ENCODE measurements at places on chromosomes 5 and 9. TPM values are rescaled to one million over a fixed set of nuclear protein-coding genes. Genes with fewer than 3 reads are reported as not detected.

Gene GABRA1
- not detected for polyA plus RNA-seq

Gene PRRX2
- not detected for polyA plus RNA-seq

Gene TLE1
- 241 TPM for polyA plus RNA-seq

Gene MTREX
- polyA plus RNA-seq = 32.8 TPM

Gene LOX
- not detected for polyA plus RNA-seq

Gene SLC1A3
- polyA plus RNA-seq = not detected

Gene SH3RF2
- polyA plus RNA-seq = not detected

DNA sequence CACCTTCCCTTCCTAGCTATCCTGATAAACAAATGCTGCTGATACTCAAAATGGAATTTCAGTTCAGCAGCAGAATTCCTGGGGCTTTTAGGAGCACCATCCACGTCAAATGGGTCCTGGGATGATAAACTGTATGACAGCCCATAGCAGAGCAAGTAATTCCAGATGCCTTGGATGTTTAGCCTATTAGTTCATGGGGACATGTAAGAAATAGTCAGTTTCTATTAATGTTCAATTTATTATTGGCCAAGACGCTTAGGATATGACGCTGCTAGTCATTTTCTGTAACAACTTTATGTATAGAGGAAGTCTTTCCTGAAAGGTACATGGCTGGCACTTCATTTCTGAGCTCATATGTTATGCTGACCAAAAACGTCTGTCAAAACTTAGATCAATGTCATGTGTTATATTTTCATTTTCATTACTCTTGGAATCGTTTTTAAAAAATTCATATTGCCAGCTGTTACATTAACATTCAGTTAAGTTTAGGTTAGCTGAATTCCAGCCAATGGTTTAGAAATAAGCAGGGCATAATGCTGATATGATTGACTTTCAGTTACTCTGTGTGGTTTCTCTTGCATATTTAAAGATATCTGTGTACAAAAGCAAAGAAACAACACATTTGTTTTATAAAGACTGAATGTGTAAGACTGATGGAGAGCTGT is 243.8 kb downstream of the CSNK1G3 start:
- H3K36me3 ChIP-seq = no peaks in the 10 kb centered on the region
- H3K27me3 ChIP-seq = no peaks in the 10 kb centered on the region
- H3K27ac ChIP-seq = no peak overlapping the region
- H3K4me1 ChIP-seq = no peaks in the 10 kb centered on the region

- H3K27ac ChIP-seq = no peak overlapping the region
- H3K36me3 ChIP-seq = no peaks in the 10 kb centered on the region
- H3K4me3 ChIP-seq = no peak overlapping the region
- peaks cover 15% of the 10 kb centered on the region for H3K27me3 ChIP-seq
- H3K4me1 ChIP-seq = peaks cover 4% of the 10 kb centered on the region
Observed at GRCh38 chr5:149578896-149579295, 2.4 kb upstream of the ARHGEF37 start.

- no peaks in the 10 kb centered on the region for H3K4me1 ChIP-seq
- H3K4me3 ChIP-seq = no peak overlapping the region
- no peak for DNase-seq
- H3K36me3 ChIP-seq = no peaks in the 10 kb centered on the region
Observed at GRCh38 chr9:73548201-73548600, 396.5 kb downstream of the ANXA1 start.

DNA sequence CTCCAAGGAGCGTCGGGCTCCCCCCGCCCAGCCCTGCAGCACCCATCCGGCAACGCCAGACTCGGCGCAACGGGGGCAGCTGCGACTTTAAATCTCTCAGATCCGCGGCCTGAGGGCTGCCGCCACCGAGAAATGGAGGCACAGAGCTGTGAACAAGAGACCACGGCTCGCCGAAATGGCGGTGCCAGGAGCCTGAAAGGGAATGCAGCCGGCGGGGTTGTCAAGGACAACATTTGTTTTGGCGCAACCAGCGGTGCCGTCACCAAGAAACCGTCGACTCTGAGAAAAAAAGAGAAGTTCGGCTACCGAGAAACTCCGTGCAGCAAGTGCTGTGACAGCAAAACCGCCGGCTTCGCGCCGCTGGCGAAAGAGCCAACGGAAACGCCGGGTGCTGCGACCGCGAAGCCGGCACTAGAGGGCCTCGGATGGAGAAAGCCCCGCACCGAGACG is 2.1 kb upstream of the ANXA2R start:
- DNase-seq = peak; percentile 94
- peak overlapping the region; percentile 99 for H3K4me3 ChIP-seq
- H3K27me3 ChIP-seq = no peaks in the 10 kb centered on the region
- peaks cover 37% of the 10 kb centered on the region for H3K4me1 ChIP-seq
- H3K36me3 ChIP-seq = no peaks in the 10 kb centered on the region

DNA sequence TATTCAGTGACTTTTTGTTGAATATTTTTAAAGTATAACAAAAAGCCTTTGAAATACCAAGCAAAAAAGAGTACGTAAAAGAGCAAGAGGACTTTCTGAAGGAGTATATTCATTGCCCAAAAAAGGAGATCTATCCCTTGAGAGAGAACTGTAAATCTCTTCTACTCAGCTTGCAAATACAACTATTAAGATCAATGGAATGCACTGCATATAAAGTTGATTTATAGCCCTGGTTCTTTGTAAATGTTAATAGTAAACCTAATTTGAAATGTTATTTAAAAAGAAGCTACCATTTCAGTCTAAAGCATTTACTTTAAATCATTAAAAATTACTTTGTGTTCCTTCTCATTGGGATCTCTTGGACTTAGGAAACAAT is 168.1 kb downstream of the PDE4D start:
- no peak for DNase-seq
- no peak overlapping the region for H3K27ac ChIP-seq
- no peaks in the 10 kb centered on the region for H3K27me3 ChIP-seq
- H3K36me3 ChIP-seq = no peaks in the 10 kb centered on the region
- H3K4me1 ChIP-seq = peaks cover 7% of the 10 kb centered on the region

GRCh38 chr9:99488131-99489059 is 266.3 kb downstream of the SEC61B start:
- DNase-seq = no peak
- no peaks in the 10 kb centered on the region for H3K36me3 ChIP-seq
- H3K4me1 ChIP-seq = peaks cover 11% of the 10 kb centered on the region

GRCh38 chr9:83930881-83931280 is 9.6 kb upstream of the KIF27 start:
- peaks cover 13% of the 10 kb centered on the region for H3K27me3 ChIP-seq
- H3K27ac ChIP-seq = no peak overlapping the region
- DNase-seq = no peak
- H3K4me3 ChIP-seq = no peak overlapping the region
- no peaks in the 10 kb centered on the region for H3K4me1 ChIP-seq

DNA sequence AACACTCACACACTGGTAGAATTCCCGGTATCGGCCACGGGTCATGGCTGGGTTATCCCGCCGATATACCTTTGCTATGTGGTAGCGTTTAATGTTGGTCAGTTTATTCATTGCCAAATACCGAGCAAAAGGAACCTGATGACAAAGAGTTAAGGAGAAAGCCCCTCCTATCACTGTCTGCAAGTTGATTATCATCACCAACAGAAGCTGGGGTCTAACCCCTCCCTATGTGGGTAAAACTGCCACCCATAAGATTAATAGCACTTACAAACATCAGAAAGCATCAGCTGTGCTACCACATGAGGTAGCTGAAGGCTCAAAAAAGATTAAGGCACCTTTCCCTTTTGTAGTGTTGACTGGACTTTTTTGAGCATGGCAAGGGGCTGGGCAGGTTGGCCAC is 5.6 kb upstream of the DND1 start:
- H3K27ac ChIP-seq = peak overlapping the region; percentile 49
- H3K4me3 ChIP-seq = no peak overlapping the region
- DNase-seq = no peak
- no peaks in the 10 kb centered on the region for H3K27me3 ChIP-seq

DNA sequence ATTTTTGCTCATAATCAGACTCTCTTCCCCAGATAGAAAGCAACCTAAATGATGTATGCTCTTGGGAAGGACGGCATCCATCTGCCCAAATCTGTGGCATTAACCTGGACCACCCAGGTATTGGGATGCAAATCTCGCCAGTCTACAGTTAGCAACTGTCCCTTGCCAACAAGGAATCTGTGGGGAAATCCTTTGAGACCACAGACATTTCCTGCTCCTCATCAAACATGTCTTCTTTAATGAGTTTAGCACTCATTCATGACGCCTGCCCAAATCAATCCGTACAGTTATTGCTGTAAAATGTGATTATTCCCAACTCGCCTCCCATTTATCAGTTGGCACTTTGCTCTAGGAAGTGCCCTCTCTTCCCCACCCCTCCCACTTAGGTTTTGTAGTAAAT is 7.8 kb downstream of the ROR2 start:
- H3K27ac ChIP-seq = no peak overlapping the region
- no peak overlapping the region for H3K4me3 ChIP-seq
- no peaks in the 10 kb centered on the region for H3K4me1 ChIP-seq
- no peaks in the 10 kb centered on the region for H3K36me3 ChIP-seq
- no peak for DNase-seq
- peaks cover 51% of the 10 kb centered on the region for H3K27me3 ChIP-seq

GRCh38 chr5:73280821-73281746 is 108.1 kb downstream of the TMEM174 start:
- no peaks in the 10 kb centered on the region for H3K4me1 ChIP-seq
- H3K27me3 ChIP-seq = peaks cover 76% of the 10 kb centered on the region
- no peaks in the 10 kb centered on the region for H3K36me3 ChIP-seq
- no peak for DNase-seq
- no peak overlapping the region for H3K4me3 ChIP-seq
- H3K27ac ChIP-seq = no peak overlapping the region

- no peak overlapping the region for H3K4me3 ChIP-seq
- peaks cover 21% of the 10 kb centered on the region for H3K4me1 ChIP-seq
- peaks cover 47% of the 10 kb centered on the region for H3K36me3 ChIP-seq
- no peak for DNase-seq
- H3K27ac ChIP-seq = no peak overlapping the region
- H3K27me3 ChIP-seq = no peaks in the 10 kb centered on the region
Observed at GRCh38 chr9:121144482-121144881, 57.2 kb downstream of the RAB14 start.
